ENCODE measurements at places on chromosomes 7 and 10.

- DNase-seq = no peak
Observed at GRCh38 chr10:107436568-107436967, 272.1 kb upstream of the SORCS1 start.

GRCh38 chr10:92003258-92003657, 79.7 kb downstream of the BTAF1 start:
- no peak for DNase-seq

GRCh38 chr7:55515569-55516279, 56.6 kb downstream of the VOPP1 start:
- DNase-seq = no peak

- no peak for DNase-seq
Observed at GRCh38 chr7:150845421-150845861, 6.9 kb upstream of the AOC1 start.

DNA sequence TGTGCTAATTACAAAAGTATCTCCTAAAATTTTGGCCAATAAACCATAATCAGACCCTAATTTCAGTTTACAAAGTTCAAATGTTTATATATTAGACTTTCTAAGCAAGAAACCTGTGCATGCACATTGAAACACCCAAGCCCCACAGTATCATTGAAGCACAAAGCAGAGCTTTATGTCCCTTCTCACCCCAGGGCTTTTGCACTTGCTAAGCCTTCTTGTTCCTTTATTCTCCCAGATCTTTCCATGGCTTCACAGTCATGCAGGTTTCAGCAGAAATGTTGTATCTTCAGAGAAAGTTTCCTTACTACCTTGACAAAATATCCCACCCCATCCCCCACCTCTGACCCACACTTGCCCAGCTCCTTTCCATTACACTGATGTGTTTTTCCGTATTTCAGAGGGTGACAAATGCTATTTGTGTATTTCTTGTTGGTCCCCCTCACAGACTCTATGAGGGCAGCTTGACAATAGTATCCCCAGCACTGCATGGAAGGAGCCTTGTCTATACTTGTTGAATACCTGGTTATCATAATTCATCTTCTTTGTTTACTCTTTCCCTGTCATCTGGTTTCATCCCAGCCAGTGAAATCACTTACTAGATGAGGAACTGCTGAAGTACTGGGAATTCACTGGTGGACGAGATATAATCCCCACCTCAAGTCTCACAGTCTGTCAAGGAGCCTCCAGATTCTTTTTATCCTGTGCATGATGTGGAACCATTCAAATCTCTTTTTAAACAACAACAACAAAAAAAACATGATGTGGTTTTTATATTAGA, 24.0 kb upstream of the PCGF5 start:
- DNase-seq = no peak

DNA sequence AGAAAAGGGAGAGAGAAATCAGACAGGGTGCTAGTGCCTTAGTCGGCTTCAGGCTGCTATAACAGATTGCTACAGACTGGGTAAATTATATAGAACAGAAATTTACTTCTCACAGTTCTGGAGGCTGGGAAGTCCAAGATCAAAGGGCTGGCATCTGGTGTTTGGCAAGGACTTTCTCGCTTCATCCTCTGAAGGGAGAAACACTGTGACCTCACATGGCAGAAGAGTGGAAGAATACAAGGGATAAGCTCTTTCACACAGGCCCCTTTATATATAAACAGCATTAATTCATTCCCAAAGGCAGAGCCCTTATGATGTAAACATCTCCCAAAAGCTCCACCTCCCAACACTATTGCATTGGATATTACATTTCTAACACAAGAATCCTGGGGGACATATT, 235.5 kb upstream of the INHBA start:
- DNase-seq = no peak
